ENCODE measurements at places on chromosomes 4 and X.

DNA sequence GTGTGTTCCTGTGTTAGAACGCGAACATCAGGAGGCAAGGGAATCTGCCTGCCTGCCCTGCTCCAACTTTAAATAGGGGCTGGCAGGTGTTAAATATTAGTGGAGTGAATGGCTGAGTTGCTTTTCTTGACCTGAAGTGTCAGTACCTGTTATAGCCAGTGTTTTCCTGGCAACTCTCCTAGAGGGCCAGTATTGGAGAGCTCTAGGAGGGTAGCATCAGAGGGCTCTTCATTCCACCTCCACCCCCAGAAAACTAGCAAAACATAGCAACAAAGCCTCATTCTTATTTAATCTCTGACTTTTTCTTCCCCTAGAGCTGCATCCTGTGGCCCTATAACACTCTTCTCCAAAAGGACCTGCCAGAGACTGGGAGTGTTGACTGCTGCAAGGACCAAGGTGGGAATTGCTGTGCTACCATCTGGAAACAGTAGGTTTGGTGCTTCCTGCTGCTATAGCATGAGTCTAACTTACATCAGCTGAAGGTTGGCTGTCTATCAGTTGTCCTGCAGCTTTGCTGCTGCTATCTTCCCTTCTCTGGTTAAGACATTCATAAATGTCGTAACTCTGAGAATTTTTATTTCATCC, 33.5 kb downstream of the SGMS2 start:
- DNase-seq, result no peak

DNA sequence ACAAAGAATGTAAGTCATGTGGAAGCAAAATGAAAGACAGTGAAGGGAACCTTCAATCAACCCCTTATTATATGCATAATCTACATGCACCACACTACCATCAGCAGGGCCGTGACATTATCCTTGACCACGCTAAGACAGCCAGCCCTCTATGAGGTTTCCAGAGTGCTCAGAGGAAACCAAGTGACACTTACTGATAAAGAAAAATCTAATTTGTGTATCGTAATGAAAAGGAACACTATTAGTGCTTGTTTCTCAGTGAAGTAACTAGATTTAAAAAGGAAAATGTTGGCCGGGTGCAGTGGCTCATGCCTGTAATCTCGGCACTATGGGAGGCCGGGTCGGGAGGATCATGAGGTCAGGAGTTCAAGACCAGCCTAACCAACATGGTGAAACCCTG, 56.4 kb downstream of the ABCG2 start:
- no peak for DNase-seq

GRCh38 chrX:153608376-153608775, 9.4 kb upstream of the CCNQ start:
- no peak for DNase-seq

GRCh38 chr4:114015444-114015899, 36.0 kb upstream of the ARSJ start:
- DNase-seq, result no peak

- no peak for DNase-seq
Observed at GRCh38 chr4:182699795-182700194, 217.4 kb downstream of the DCTD start.

Data from stimulated activated CD8-positive, alpha-beta memory T cell treated with anti-CD3 and anti-CD28 coated beads, Interleukin-15, amount 100 ng/mL, for 48 hours (primary cell).